Naive thymus-derived CD8-positive, alpha-beta T cell (primary cell): ENCODE measurements at places on chromosomes 12 and 14. TPM values are rescaled to one million over a fixed set of nuclear protein-coding genes. Genes with fewer than 3 reads are reported as not detected.

Gene DDX51
- total RNA-seq: 57.9 TPM

Gene KRT3
- not detected for total RNA-seq

Gene RFX4
- total RNA-seq: not detected

Gene INHBE
- not detected for total RNA-seq

Gene IL31
- not detected for total RNA-seq

Gene ADCY4
- total RNA-seq: 4.7 TPM

Gene RTL1
- not detected for total RNA-seq

Gene CAPS2
- 8.7 TPM for total RNA-seq

Gene SPSB2
- 23.3 TPM for total RNA-seq

Gene LGALS3
- total RNA-seq: 7.2 TPM

GRCh38 chr12:22702690-22703089, 77.7 kb downstream of the ETNK1 start:
- no peak for DNase-seq
- no peak overlapping the region for H3K27ac ChIP-seq
- H3K4me1 ChIP-seq: no peaks in the 10 kb centered on the region
- H3K36me3 ChIP-seq: no peaks in the 10 kb centered on the region
- peaks cover 2% of the 10 kb centered on the region for H3K27me3 ChIP-seq

DNA sequence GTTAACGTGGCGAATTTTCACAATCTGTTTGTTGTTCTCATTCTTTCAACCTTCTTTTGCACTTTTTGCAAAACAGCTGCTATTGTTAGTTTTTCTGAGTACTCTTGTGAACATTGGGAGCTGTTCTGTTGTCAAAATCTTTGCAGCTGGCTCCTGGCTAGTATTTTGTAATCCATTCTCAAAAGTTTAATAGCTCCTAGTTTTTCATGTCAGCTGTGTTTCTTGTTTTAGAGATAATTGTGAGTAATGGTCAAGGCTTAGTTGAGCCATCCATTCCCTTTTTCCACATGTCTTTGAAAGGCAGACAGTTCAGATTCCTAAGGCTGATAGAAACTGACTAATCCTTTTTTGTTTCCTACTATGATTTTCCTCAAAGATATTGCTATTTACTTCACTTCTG, 39.1 kb upstream of the CRADD start:
- H3K4me1 ChIP-seq: no peaks in the 10 kb centered on the region
- no peak overlapping the region for H3K4me3 ChIP-seq
- no peak overlapping the region for H3K27ac ChIP-seq
- no peaks in the 10 kb centered on the region for H3K36me3 ChIP-seq

DNA sequence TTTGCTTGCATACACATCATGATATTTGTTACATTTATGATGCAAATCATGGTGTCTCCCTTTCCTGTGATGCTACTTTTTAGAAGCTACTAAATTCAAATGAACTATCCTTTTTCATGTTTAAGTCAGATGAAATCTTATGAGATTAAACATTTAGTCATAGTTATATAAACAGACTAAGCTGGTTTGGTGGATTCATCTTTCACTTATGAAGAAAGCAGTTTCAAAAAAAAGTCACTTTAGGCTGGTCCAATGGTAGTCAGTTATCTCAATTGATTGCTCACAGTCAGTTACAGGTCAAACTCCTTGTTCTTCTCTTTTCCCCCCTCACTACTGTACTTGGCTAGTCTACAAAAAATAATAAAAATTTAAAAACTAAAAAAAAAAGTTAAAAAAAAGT, 19.7 kb downstream of the SYCP3 start:
- no peak for DNase-seq
- H3K4me1 ChIP-seq: no peaks in the 10 kb centered on the region
- no peak overlapping the region for H3K27ac ChIP-seq
- H3K4me3 ChIP-seq: no peak overlapping the region
- no peaks in the 10 kb centered on the region for H3K27me3 ChIP-seq

GRCh38 chr12:54372113-54372806, 8.0 kb upstream of the GPR84 start:
- H3K27me3 ChIP-seq: no peaks in the 10 kb centered on the region
- no peak overlapping the region for H3K4me3 ChIP-seq
- peak overlapping the region; percentile 27 for H3K27ac ChIP-seq
- H3K4me1 ChIP-seq: peaks cover 14% of the 10 kb centered on the region

DNA sequence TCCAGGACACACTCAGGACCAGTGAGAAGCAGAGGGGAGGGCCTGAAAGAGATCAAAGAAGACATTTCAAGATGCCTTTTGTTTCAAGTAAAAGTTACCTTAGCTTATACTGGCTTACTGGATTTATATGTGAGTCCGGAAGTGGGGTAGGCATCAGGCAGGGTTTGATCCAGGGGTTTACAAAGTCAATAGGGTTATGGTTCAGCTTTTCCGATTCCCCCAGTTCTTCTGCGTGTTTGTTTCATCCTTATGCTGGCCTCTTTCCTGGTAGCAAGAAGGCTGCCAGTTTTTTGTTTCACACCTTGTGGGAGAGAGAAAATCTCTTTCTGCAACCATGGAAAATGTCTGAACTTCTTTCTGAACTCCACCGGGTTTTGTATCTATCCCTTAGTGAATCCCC, 126.3 kb downstream of the ESRRB start:
- H3K4me1 ChIP-seq: peaks cover 2% of the 10 kb centered on the region
- no peak for DNase-seq
- H3K4me3 ChIP-seq: no peak overlapping the region
- peaks cover 13% of the 10 kb centered on the region for H3K27me3 ChIP-seq

- H3K27ac ChIP-seq: no peak overlapping the region
- no peaks in the 10 kb centered on the region for H3K27me3 ChIP-seq
- H3K36me3 ChIP-seq: no peaks in the 10 kb centered on the region
- no peaks in the 10 kb centered on the region for H3K4me1 ChIP-seq
- H3K4me3 ChIP-seq: no peak overlapping the region
Observed at GRCh38 chr12:59389968-59390576, 205.8 kb upstream of the SLC16A7 start.

GRCh38 chr12:75713434-75713833, 202.0 kb upstream of the KRR1 start:
- no peaks in the 10 kb centered on the region for H3K27me3 ChIP-seq
- H3K4me3 ChIP-seq: no peak overlapping the region
- H3K27ac ChIP-seq: no peak overlapping the region
- no peaks in the 10 kb centered on the region for H3K4me1 ChIP-seq
- H3K36me3 ChIP-seq: no peaks in the 10 kb centered on the region

- H3K36me3 ChIP-seq: no peaks in the 10 kb centered on the region
- peaks cover 16% of the 10 kb centered on the region for H3K27me3 ChIP-seq
Observed at GRCh38 chr12:67200386-67200785, 68.8 kb upstream of the CAND1 start.

DNA sequence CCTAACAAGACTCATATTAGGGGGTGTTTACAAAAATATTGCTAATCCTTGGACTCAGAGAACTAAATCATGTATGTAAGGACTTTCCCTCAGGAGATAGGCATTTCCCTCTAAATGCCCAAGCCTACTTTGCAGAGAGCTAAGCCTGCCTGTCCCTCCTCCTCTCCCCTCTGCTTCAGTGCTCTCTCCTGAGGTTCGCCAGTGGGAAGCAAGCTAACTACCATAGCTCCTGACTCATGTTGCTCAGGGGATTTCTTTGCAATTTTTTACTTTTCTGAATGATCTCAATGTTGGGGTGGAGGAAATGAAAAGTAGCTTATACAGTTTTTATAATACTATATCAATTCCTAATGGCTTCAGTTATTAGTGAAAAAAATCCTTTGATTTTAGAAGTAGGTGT, 29.6 kb downstream of the IFT43 start:
- peaks cover 5% of the 10 kb centered on the region for H3K4me1 ChIP-seq
- no peak for DNase-seq
- no peak overlapping the region for H3K27ac ChIP-seq
- no peaks in the 10 kb centered on the region for H3K27me3 ChIP-seq
- peaks cover 81% of the 10 kb centered on the region for H3K36me3 ChIP-seq

- DNase-seq: no peak
- H3K27me3 ChIP-seq: no peaks in the 10 kb centered on the region
- no peaks in the 10 kb centered on the region for H3K4me1 ChIP-seq
- H3K27ac ChIP-seq: no peak overlapping the region
- no peak overlapping the region for H3K4me3 ChIP-seq
Observed at GRCh38 chr12:99722690-99723486, 75.3 kb downstream of the GARIN6 start.

- H3K27me3 ChIP-seq: no peaks in the 10 kb centered on the region
- peaks cover 37% of the 10 kb centered on the region for H3K4me1 ChIP-seq
- H3K27ac ChIP-seq: no peak overlapping the region
Observed at GRCh38 chr14:97956581-97957340, 1159.6 kb downstream of the VRK1 start.

GRCh38 chr12:101042211-101042610, 167.8 kb downstream of the SLC5A8 start:
- H3K27me3 ChIP-seq: peaks cover under 1% of the 10 kb centered on the region
- DNase-seq: no peak
- no peak overlapping the region for H3K4me3 ChIP-seq

DNA sequence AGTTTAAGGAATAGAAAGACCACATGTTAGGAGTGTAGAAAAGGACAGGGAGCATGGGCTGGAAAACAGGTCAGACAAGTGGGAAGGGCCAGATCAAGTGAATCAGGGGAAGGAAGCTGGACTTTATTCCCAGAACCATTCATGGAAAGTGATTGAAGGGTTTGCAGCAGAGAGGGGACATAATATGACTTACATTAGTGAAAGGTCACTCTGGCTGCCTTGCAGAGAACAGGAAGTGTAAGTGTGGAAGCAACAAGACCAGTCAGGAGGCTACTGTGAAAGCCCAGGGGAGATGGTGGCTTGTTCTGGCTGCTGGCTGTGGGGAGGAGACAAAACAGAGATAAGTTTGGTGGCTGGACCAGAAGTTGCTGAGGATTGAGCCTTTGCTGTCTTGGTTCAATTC, 69.1 kb downstream of the VCPKMT start:
- H3K27ac ChIP-seq: peak overlapping the region; percentile 68
- no peak for DNase-seq
- H3K4me1 ChIP-seq: peaks cover 56% of the 10 kb centered on the region
- peaks cover 4% of the 10 kb centered on the region for H3K36me3 ChIP-seq
- no peaks in the 10 kb centered on the region for H3K27me3 ChIP-seq

- peaks cover 9% of the 10 kb centered on the region for H3K4me1 ChIP-seq
- no peak overlapping the region for H3K4me3 ChIP-seq
- no peak overlapping the region for H3K27ac ChIP-seq
- no peaks in the 10 kb centered on the region for H3K27me3 ChIP-seq
- no peak for DNase-seq
Observed at GRCh38 chr14:38150075-38150474, 57.6 kb upstream of the SSTR1 start.

DNA sequence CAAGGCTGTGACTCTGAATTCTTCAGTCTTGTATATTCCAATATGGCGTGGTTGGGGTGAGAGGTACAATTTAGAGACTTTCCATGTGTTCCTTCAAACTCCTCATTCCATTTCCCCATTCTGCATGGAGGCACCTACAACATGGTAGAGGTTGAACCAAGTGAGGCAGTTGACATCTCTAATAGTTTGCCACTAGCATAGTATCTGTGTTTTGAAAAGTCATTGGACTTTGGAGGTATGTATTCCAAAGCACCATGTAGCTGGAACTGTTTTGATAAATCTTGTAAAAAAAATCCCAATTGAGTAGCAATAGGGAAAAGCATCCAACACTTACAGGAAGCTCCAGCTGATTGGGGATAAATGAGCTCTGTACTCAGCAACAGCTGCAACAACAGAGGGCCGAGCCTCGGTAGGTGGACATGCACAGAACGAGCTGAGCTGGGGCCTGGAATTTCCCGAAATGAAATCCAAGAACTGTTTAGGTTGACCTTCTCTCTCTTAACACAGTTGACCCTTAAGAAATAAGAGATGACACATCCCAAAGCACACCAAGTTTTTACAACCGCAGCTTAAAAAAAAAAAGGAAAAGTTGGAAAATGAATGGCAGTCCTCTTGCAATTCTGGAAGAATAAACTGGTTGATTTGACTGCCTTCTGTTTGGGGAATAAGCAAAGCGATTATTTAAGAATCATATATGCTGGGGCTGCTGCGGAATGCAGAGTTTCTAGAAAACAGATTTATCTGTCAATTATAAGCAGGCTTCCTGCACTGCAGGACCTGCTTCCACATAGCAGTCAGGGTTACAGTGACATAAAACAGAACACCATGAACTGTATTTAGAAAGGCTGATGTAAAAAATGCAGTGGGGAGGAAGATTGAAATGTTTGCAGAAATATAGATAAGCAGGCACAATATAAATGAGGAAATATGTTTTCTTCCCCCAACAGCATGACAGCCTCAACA, 194.6 kb upstream of the KRR1 start:
- H3K4me1 ChIP-seq: peaks cover 4% of the 10 kb centered on the region
- no peak overlapping the region for H3K27ac ChIP-seq
- DNase-seq: no peak

DNA sequence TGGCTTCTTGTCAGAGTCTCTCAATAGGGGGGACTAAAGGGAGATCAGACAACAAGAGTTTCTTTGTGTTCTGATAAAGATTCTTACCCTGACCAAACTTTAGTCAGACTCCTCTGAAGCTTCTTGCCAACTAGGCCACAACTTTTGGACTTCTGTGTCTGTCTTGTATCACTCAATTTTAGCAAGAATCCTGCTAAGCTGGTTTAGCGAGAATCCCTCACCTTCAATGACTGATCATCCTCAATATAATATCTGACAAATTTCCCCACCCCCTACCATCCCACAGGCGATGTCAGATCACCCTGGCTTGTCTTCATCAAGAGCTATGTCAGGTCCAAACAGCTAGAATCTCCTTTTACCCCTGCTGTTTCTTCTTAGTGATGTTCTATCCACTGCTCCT, 215.2 kb downstream of the RASSF9 start:
- H3K4me1 ChIP-seq: no peaks in the 10 kb centered on the region
- H3K4me3 ChIP-seq: no peak overlapping the region
- DNase-seq: no peak
- H3K27me3 ChIP-seq: no peaks in the 10 kb centered on the region
- no peaks in the 10 kb centered on the region for H3K36me3 ChIP-seq

- H3K36me3 ChIP-seq: no peaks in the 10 kb centered on the region
- peaks cover 1% of the 10 kb centered on the region for H3K27me3 ChIP-seq
- H3K27ac ChIP-seq: no peak overlapping the region
- H3K4me1 ChIP-seq: no peaks in the 10 kb centered on the region
- no peak for DNase-seq
Observed at GRCh38 chr14:95043314-95043713, 114.0 kb downstream of the DICER1 start.

DNA sequence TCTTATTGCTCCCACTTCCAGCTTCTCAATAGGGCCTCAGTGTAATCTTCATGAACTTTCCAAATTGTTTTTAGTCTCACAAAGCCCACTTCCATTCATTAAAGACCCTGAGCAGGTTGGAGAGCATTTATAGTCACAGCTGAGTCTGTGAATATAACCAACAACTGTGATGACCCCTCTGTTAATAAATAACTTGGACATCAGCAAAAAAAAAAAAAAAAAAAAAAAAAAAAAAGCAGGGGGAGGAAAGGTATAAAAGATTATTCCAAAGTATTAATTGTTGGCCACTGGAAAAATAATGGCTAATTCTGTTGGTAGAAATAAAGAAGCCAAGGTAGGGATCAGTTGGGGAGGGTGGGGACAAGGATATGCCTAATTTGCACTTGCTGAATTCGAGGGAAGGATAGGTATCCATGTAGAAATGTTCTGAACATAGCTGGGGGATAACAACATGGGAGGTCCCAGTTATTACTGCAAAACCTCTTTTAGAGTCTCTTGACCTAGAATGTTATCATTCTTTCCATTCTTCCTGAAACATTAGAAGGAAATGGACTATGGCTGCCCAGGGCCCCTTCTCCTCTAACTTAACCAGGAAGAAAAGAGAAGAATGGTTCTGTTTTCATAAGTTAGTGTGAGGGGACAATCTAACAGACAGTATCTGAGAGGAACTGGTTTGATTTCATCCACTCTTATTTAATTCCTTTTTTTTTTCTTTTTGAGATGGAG, 56.5 kb downstream of the SAMD4A start:
- H3K4me1 ChIP-seq: peaks cover 28% of the 10 kb centered on the region
- no peaks in the 10 kb centered on the region for H3K27me3 ChIP-seq
- no peaks in the 10 kb centered on the region for H3K36me3 ChIP-seq
